Activated CD8-positive, alpha-beta memory T cell treated with anti-CD3 and anti-CD28 coated beads for 4 hours (primary cell): ENCODE measurements at places on chromosomes 12 and 14.

GRCh38 chr14:69573205-69573830 lies 1.4 kb downstream of the CCDC177 start:
- no peak for DNase-seq

DNA sequence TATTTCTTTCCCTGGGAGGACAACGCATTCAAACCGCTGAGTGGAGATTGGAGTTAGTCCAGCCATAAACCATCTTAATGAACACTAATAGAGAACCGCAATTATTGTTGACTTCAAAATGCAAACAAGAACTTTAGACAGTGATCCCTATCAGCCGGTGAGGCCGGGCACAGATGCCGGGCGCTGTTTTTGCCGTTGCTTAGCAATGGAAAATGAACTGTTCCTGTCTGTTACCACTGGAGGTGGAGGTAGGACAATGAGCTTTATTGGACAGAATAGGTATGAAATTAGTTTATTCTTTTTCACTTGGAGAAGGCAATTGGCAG lies 216.8 kb downstream of the TTC8 start:
- DNase-seq: no peak

DNA sequence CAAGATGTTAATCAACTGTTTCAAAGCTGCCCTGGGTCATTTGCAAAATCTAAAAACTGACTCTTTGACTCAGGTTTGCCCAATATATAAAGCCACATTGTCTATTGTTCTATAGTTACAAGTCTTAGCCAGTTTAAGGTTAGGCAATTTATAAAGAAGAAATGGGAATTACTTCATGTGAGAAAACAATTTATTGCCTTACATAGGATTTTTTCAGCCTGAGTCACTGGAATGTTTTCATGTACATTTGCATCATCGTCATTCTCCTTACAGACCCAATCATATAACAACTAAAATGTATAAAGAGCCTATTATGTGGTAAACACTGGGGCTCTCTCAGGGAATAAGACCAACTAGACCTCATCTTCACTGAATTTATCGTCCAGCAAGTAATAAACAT lies 100.3 kb upstream of the PLEKHG7 start:
- DNase-seq: no peak

- DNase-seq: no peak
These were observed 180.6 kb upstream of the NUDT4 start for GRCh38 chr12:93197067-93197593.

DNA sequence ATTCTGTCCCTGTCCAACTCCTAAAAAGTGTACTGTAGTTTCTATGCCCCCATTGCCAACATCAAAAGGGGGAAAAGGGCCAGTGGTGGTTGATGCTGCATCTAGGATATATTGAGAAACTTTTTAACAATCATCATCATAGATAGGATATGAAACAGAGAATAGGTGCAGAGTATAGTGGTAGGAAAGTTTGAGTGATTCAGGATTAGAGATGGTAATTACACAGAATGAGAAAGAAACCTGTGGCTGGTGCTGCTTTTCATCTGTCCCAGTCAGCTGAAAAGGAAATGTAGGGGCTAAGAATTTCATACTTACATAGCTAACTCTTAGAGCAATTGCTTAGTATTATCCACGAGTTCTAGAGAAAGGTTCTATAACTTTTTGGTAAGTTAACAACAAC lies 67.6 kb downstream of the GTF2A1 start:
- DNase-seq: no peak
